ENCODE measurements at places on chromosomes 11 and 22.

GRCh38 chr11:72897506-72897905 lies 83.3 kb downstream of the ATG16L2 start:
- DNase-seq, result no peak

DNA sequence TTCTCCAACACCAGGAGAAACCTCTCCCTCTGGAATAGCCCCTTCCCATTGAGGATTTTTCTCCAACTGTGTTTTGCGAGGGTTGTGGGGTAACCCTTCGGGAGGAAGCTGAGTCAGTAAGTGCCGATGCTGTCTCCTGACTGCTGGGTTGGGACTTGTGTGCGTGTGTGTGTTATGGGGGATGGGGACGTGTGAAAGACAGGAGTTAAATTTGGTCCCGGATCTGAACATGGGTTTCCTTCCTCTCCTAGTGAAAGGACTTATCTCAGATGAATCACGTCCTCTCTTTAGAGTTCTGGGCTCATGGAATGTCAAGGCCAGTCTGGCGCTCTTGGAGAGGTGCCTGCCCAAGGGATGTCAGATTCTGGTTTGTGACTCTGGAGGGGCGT lies 33.3 kb downstream of the KIAA1671 start:
- DNase-seq, result no peak

- no peak for DNase-seq
Measured at GRCh38 chr11:55847453-55847852, 8.9 kb downstream of the OR5D16 start.

GRCh38 chr11:17405232-17406005 lies 17.0 kb upstream of the KCNJ11 start:
- DNase-seq, result no peak

GRCh38 chr22:23534851-23535717 lies 45.0 kb downstream of the IGLL1 start:
- no peak for DNase-seq
